ENCODE measurements at places on chromosomes 11 and 22.
A peak's percentile ranks its signal among the peaks of the same experiment; 100 is the strongest.

- DNase-seq, result no peak
Observed at GRCh38 chr11:131421066-131421855, 50.8 kb downstream of the NTM start.

GRCh38 chr11:122696662-122697061, 41.1 kb downstream of the UBASH3B start:
- DNase-seq, result peak; percentile 29

DNA sequence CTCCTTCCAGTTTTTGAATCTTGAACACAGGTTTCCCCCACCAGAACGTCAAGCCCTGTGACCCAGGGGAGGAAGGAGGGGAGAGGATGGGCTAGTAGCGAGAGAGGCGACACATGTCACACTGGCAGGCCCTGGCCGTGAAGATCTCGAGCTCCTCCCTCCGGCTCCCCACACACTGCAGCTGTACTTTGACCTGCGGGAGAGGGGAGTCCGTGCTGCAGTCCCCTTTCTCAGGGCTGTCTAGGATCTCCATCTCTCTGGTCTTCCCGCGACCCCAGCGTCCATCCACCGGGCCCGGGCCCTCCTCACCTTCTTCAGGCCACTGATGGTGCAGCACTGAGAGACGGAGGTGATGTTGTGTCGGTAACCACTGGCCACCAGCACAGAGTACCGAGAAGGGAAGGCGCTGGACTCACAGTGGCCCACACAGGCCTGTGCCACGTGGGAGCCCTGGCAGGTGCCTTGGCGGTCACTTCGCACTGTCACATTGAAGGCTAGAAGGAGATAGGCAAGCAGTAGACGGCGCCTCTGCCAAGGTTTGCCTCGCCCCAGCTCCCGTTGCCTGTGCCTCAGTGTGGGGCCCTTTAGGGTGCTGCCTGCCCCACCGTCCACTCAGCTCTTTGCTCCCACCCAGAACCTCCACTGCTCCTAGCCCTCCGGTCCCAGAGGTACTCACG, 873 bp downstream of the GPHA2 start:
- no peak for DNase-seq

- no peak for DNase-seq
Observed at GRCh38 chr22:38846412-38846811, 2.6 kb upstream of the NPTXR start.

GRCh38 chr11:95923439-95923727, 524 bp downstream of the MTMR2 start:
- DNase-seq, result peak; percentile 7

DNA sequence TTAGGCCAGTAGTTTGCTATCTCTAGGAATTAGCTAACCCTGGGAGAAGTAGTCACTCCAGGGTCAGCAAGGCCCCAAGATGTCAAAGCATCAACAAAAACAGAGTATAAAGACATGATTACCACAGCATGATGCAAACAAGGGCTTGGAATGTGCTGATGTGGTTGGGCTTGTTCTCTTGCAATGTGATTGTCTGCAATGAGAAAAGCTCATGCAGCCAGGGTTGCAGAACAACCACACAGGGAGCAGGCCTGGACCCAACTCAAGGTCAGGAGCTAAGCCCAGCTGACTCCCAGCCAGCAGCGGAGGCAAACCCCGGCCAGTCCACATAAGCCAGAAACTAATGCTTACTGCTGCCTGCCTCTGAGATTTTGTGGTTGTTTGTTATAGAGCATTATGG, 132.4 kb upstream of the ZC3H12C start:
- DNase-seq, result no peak

- DNase-seq, result no peak
Observed at GRCh38 chr11:112128483-112129121, 35.3 kb downstream of the IL18 start.

DNA sequence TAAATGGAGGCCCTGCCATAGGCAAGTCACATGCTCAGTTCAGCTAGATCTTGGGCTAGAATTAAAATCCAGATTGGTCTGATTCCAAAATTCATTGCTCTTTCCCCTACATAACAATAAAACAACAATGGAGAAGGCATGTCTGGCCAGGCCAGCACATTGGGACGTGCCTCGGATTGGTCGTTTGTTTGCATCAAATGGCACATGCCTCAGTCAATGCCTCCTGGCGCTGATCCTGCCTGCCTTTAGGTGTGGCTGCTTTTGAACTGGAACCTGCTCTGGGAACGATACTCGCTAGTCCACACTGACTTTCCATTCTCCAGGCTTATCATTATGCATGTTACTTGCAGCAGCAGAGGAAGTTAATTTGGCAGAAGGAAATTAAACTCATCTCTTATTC, 322.1 kb downstream of the NELL1 start:
- no peak for DNase-seq

- DNase-seq, result no peak
Observed at GRCh38 chr11:63907808-63908530, 9.0 kb downstream of the RCOR2 start.
